Thoracic aorta (tissue), 2 donors: ENCODE measurements at places on chromosomes 6 and 20. TPM values are rescaled to one million over a fixed set of nuclear protein-coding genes. Genes with fewer than 3 reads are reported as not detected.

The COL11A2 gene
- 1.9 TPM for total RNA-seq

The SEL1L2 gene
- not detected for total RNA-seq

The DTD1 gene
- 36.9 TPM for total RNA-seq

The PRDM13 gene
- total RNA-seq, result not detected

The MLN gene
- not detected for total RNA-seq

The SLC22A16 gene
- not detected for total RNA-seq

The BCL2L1 gene
- 137 TPM for total RNA-seq

The STMND1 gene
- total RNA-seq, result not detected

The DEFB125 gene
- total RNA-seq, result not detected

The DEFB132 gene
- total RNA-seq, result not detected

The FRK gene
- total RNA-seq, result 20.0 TPM

The EDN1 gene
- 11.8 TPM for total RNA-seq

The POPDC3 gene
- not detected for total RNA-seq

The BMP6 gene
- 4.7 TPM for total RNA-seq

The WFDC5 gene
- total RNA-seq, result not detected

The HLA-DOA gene
- total RNA-seq, result 5.8 TPM

The CDSN gene
- 1.6 TPM for total RNA-seq

The CGA gene
- total RNA-seq, result not detected

The CAGE1 gene
- total RNA-seq, result not detected

The MDFI gene
- total RNA-seq, result 10.3 TPM

The LRRN4 gene
- 0.27 TPM for total RNA-seq

The GMEB2 gene
- total RNA-seq, result 14.7 TPM

The ID4 gene
- total RNA-seq, result 83.3 TPM

The NSFL1C gene
- 26.9 TPM for total RNA-seq

The IPCEF1 gene
- 2.8 TPM for total RNA-seq

The SYCP2L gene
- 0.63 TPM for total RNA-seq

The SPATA25 gene
- 16.7 TPM for total RNA-seq

The ZNF341 gene
- 2.3 TPM for total RNA-seq
